Inflammatory macrophage (primary cell): ENCODE measurements at places on chromosomes 2 and 18.

GRCh38 chr2:22020091-22020742, 896.4 kb downstream of the TDRD15 start:
- no peak for DNase-seq

GRCh38 chr2:133452146-133452545, 116.1 kb downstream of the NCKAP5 start:
- DNase-seq = no peak

GRCh38 chr2:191885650-191886049, 38.8 kb upstream of the CAVIN2 start:
- no peak for DNase-seq

DNA sequence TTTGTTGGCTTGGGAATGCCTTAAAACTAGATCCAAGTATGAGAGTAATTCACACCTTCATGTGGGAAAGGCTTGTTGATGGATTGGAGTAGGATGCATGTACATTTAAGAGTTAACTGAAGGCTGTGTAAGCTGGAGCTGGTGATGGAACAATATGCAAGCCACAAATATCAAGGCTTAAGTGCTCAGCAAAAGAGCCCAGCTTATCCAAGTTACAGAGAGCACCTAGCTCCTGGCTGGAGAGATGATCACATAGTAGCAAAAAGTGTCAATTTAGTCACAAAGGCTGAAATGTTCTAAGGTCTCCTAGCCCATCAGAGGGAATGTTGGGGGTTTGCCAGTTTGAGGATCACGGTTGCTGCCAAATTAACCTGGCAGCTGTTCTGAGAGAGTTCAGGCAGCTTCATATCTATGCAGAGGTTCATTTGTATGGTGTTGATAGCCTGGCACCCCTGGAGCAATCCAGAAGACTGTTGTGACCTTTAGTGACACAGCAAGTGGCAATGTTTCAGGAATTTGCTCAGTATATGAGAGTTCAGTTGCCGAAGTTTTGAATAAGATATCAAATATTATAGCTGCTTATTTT, 228.2 kb downstream of the DOK6 start:
- DNase-seq = no peak

GRCh38 chr18:76398295-76398694, 96.7 kb downstream of the ZNF516 start:
- DNase-seq = no peak

- no peak for DNase-seq
These were observed 6.3 kb upstream of the CYP26B1 start for GRCh38 chr2:72153924-72154323.

- DNase-seq = no peak
These were observed 648.5 kb downstream of the IRS1 start for GRCh38 chr2:226151157-226151556.

DNA sequence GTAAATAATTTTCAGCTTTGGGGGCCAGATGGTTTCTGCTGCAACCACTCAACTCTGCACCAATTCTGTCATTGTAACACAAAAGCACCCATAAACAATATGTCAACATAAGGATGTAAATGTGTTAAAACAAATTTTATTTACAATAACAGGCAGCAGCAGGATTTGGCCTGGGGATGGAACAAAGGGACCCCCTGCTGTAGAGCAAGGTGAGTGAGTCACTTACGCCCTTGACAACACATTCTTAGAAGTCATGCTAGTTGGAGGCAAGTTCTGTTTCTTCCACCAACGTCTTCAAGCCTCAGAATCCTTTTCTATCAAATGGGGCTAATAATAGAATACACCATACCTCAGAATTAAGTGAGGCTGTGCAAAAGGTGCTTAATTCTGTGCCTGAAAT, 610.2 kb upstream of the SYT4 start:
- DNase-seq = no peak

DNA sequence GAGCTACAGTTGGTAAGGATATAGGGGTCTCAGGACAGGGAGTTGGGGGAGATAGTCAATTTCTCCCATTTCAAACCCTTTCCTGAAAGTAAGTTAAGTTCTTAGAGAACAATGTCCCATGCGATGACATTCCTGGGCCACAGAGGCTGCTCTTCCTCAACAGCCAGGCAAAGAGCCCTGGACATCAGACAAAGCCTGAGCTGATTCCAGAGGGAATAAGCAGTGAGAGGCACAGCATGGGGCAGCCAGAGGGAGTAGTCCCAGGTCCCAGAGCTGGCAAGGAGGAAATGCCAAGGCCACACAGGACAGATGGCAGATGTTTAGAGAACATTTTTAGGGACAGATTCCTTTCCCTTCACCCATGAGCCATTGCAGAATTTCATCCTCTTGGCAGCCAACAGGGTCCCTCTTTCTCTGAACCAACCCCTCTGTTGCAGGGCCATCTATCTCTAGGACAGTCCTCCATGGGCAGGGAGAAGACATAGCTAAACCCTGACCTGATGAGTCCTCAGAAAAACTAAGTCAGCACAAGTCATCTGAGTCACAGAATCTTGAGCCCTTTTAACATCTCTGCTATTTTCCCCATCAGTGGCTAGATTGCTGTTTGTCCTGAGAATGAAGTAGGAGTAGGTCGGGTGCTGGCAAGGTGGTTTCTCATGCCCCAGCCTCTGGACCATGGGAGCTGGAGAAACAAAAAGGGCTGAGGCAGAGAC, 81.6 kb upstream of the STPG4 start:
- DNase-seq = no peak

- no peak for DNase-seq
These were observed 482.7 kb upstream of the SETBP1 start for GRCh38 chr18:44197832-44198611.

GRCh38 chr2:133204421-133204820, 363.8 kb downstream of the NCKAP5 start:
- no peak for DNase-seq

GRCh38 chr2:27264753-27265535, 2.1 kb upstream of the SLC30A3 start:
- DNase-seq = peak; percentile 29

DNA sequence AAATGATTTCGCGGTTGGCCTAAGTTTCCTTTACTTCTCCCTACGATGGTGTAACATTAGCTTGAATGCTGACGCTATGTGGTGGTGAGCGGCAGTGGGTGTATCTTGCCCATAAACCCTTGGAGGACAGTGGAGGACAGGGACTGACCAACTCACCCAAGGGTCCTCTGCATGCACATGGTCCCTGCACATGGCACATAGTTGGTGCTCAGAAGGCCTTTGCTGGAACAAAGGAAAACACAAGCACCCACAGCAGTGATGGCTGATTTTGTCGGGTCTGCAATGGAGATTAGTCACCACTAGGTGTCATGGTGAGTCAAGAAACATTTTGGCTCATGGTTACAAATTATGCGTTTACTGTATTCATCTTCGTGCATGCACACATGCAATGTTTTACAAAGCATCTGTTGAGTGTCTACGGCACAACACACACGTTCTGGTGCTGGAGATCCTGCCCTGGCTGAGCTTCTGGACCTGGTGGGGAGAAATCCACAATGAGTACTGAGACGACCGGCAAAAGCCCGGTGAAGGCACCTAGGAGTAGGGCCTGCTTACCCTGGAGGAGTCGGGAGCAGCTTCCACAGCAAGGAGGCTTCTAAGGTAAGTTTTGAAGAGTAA, 44.0 kb downstream of the PDCL3 start:
- peak; percentile 61 for DNase-seq

DNA sequence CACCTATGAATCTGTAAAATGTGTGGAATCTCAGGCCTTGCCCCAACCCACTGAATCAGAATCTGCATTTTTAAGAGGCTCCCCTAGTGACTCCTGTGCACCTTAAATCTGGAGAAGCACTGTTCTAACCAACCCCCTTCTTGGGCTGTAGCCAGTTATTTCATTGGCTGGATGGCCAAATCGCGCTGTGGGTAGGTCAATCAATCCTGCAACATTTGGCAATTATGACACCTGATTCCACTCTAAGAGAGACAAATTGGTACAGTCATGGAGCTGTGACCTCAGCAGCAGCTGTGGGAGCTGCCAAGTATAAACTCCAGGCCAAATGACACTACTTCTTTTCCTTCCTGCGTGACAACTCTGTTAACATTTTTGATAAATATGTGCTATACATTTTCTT, 208.7 kb downstream of the CLIP4 start:
- DNase-seq = no peak

DNA sequence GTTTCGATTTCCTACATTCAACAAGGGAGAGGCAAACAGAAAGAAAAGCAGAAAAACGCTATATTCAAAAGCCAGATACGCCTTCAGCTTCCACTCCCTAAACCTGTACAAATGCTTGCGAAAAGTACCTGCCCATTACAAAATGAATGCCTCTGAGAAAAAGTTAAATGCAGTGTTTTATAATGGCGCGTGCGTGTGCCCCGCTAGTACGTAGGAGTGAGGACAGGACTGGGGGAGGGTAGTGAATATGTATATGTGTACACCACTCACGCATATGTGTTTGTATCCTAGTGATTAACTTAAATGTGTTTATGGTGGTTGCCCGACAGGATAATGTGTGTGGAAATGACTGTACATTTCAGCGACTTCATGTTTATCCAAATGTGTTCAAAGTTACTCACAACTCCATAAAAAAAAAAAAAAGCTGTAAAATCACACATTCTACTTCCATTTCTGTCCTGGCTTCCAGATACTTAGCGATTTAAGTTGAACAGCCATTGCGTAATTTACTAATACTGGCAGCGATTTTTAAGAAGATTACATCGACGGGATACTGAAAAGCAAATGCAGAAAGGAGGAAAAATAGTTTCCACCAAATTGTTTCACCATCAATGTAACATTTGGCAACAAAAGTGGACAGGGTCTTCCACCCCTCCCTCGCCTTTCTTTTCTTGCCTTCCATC, 1.3 kb downstream of the NEUROD1 start:
- no peak for DNase-seq

DNA sequence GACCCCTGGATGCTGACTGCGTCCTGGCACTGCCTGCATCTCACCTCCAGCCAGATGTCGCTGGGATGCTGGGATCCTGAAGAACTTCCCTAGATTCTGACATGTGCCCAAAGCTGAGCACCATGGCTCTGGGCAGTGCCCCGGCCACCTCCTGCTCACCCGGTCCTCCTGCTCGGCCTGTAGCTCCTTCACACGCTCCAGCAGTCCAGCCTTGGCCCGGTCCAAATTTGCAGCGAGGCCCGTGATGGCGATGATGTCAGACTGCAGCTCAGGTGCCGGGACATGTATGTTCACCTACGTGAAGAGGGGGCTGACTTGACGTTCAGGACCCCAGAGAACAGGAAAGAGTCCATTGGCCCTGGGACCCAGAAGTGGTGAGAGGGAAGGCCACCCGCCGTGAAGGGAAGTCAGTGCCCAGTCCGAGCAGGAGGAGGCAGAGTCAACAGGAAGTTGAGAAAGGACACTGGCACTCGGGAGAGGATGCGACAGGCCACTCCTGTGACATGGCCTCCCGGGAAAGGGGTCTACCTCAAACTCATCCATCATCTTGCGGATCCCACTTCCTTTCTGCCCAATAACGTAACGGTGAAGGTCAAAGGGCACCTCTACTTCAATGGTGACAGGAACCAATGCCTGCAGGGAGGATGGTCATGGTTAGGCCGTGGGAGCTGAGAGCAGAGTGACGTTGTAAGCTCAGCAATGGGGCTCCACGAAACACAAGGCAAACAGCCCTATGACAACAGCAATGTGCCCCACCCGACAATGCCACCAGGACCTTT, 46.7 kb downstream of the ANO7 start:
- no peak for DNase-seq

GRCh38 chr2:148102641-148103040, 81.8 kb downstream of the MBD5 start:
- DNase-seq = no peak

GRCh38 chr2:151350579-151351195, 6.7 kb upstream of the TNFAIP6 start:
- DNase-seq = no peak

GRCh38 chr2:10982931-10983701, 71.4 kb downstream of the KCNF1 start:
- DNase-seq = no peak

DNA sequence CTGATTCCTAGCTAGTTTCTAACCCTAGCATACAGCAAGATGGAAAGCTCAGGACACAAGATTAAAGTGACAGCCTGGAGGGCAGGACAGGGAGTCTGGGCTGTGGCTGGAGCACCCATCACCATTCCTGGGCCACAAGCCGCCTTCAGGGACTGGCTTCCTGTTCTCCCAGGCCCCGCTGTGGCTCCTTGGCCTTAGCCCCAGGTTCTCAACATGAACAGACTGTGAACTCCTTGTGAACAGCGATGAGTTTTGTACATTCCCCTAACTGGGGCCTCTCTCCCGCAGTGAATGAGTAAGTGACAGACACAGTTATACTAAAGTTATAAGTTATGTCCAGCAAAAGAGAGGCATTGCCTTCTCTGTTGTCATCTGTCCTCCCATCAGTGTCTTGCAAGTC, 35.9 kb upstream of the SLC14A1 start:
- no peak for DNase-seq

- peak; percentile 92 for DNase-seq
These were observed 321.8 kb downstream of the ZEB2 start for GRCh38 chr2:144198116-144198515.

DNA sequence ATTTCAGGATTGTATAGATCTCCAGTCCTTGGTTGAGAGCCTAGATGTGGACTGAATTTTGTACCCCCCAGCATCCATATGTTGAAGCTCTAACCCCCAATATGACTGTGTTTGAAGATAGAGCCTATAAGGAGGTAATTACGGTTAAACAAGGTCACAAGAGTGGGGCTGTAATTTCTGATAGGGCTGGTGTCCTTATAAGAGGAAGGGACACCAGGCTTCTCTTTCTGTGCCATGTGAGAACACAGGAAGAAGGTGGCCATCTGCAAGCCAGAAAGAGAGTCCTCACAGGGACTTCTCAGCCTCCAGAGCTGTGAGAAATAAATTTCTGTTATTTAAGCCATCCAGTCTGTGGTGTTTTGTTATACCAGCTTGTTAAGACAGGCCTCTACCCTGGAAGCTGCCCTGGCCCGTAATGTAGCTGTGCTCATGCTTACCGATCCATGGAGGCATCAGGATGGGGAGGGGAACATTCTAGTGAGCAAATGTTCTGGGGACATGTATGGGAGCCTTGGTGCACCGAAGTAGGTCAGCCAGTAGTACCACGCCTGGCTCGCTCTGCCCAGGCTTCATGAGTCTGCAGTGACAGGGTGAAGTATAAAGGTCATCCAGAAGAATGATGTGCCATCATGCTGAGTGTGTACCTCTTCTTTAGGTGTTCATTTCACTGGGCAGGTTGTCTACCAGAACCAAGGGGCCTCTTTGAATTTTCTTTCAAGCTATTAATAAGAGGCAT, 16.1 kb downstream of the RASGRP3 start:
- DNase-seq = no peak

DNA sequence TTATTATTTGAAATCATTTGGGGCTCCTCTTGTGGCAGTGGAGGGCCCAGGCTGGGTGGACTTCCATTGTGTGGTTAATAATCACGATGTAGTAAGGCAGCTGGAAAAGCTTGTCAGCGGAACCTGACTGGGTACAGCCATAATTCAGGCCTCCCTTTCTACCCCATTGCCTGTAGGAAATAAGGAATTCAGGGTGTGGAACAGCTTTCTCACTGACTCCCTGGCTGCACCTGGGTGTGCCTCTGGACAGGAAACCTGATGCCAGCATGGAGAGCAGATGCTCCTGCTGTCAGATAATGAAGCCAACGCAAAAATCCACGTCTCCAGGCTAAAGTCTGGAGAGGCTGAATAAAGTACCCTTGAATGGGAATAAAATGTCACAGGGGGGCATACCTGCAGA, 44.2 kb downstream of the LYPD6B start:
- DNase-seq = no peak
